GM18507 (cell line): ENCODE measurements at places on chromosomes 11 and 22.

- no peak for DNase-seq
These were observed 13.4 kb downstream of the NFAM1 start for GRCh38 chr22:42418811-42419242.

- DNase-seq: no peak
These were observed 246.4 kb upstream of the PDGFD start for GRCh38 chr11:104410336-104410735.

DNA sequence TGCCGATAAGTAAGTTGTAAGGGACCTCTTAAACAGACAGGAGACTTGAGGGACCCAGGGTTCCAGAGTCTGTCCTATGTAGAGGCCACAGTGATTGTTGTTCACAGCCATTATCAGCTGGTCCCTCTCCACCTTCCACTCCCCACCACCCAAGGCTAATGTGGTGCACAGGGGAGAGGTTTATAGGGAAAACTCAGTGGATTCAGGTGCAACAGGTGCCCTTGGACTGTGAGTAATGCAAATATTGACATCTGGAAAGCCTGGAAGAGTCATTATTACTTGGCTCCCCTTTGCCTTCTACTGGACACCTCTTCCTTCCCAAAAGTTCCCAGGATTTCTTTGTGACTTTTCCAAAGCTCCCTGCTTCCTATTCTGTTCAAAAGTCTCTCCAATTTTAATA is 441.1 kb upstream of the CCDC90B start:
- no peak for DNase-seq

DNA sequence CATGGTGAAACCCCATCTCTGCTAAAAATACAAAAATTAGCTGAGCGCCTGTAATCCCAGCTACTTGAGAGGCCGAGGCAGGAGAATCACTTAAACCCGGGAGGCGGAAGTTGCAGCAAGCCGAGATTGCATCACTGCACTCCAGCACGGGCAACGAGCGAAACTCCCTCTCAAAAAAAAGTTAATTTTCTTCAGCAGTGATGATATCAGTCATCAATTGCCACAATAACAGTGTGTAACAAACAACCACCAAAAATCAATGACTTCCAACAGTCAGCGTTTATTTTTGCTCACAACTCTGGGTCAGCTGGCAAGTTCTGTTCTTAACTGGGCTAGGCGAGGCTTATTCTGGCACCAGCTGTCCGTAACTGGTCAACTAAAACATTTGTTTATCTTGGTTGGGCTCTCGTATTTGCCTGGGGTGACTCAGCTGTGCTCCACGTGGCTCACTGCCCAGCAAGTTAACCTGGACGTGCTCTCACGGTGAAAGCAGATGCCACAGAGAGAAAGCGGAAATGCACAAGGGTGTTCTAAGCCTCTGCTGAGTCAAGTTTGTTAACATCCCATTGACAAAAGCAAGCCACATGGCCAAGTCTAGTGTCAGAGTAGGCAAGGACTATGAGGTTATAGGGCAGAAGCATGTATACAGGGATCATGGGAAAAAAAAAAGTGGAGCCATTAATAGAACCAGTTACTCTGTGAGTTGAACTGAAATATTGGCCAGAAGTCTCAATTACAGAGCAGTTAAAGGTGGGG is 52.1 kb downstream of the LHFPL7 start:
- DNase-seq: no peak

GRCh38 chr11:48248902-48249301 is 4.0 kb downstream of the OR4X2 start:
- no peak for DNase-seq

DNA sequence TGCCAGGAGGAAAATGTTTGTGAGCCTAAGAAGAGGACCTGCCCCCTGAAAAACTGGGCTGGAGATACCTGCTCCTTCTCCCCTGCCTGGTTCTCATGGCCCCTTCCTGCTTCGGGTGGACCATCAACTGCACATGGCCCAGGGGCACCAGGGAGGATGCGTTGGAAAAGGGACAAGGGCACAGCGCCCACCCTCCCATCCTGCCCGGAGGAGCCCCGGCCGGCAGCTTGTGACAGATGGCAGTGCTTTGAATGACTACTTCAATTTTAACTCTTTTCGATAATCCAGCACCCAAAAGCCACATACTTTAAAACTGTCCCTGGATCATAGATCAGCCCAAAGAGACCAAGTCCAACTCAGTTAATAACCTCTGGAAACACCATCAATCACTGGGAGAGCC is 135.8 kb upstream of the NECTIN1 start:
- no peak for DNase-seq

DNA sequence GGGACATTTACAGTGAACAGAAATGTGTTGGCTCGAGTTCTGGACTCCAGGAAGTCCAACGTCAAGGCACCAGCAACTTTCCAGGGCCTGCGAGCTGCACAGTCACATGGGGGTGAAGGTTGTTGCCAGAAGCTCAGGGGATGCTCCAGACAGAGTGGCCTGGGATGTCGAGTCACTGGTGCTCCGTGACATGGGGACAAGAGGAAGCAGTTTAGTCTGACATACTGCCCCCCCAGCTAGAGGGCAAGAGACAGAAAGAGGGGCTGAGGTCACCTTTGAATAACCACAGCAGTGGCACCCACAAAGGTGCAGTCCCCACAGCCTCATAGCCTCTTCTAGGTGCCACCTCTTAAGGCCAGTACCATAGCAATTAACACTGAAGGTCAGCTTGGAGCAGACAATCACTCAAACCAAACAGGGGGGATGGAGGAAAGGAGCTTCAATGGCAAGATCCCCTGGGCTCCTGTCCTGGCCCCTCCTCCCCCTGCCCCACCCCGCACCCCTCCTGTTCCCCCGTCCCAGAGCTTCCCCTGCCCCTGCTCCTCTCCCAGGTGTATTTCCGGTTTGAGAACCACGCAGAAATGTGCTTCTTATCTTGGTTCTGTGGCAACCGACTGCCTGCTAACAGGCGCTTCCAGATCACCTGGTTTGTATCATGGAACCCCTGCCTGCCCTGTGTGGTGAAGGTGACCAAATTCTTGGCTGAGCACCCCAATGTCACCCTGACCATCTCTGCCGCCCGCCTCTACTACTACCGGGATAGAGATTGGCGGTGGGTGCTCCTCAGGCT is 3.8 kb downstream of the APOBEC3D start:
- no peak for DNase-seq

DNA sequence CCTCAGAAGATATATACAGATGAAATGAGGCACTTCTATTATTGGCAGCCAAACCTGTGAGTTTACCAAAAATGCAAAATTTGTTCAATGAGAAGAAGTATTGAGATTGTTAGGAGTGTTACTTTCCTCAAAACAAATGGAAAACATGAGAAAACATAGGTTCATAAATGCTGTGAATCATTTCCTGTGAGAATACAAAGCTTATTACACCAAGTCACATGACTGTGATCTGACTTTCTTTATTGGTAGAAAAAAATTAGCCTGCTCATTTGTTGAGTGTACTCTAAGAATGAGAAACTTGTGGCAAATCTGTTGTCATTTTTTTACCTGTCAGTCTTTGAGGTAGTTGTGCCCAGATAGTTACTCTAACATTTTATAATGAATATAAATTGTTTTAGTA is 215.1 kb downstream of the TMEM135 start:
- no peak for DNase-seq

DNA sequence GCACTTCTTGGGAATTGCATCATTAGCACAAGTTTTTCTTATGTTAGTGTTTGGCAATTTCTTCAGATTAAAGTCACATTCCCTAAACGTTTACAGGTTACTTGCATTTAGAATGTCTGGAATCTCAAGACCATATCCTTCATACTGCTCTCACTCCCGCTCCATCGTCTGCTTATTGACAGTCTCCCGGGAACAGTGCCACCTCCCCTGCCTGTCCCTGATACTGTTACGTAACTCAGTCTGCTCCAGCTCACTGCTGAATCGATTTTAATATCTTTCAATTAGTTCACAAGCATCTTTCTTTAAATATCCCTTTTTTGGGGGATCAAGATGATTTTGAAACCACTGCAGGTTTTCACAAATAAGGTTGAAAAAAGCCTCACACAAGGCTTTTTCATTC is 48.2 kb downstream of the GLYATL2 start:
- DNase-seq: no peak

GRCh38 chr11:105524286-105524685 is 85.6 kb upstream of the GRIA4 start:
- no peak for DNase-seq
